ENCODE measurements at places on chromosomes 12 and 14.
A peak's percentile ranks its signal among the peaks of the same experiment; 100 is the strongest.

GRCh38 chr12:101666052-101666728, 31.2 kb upstream of the CHPT1 start:
- DNase-seq: no peak

DNA sequence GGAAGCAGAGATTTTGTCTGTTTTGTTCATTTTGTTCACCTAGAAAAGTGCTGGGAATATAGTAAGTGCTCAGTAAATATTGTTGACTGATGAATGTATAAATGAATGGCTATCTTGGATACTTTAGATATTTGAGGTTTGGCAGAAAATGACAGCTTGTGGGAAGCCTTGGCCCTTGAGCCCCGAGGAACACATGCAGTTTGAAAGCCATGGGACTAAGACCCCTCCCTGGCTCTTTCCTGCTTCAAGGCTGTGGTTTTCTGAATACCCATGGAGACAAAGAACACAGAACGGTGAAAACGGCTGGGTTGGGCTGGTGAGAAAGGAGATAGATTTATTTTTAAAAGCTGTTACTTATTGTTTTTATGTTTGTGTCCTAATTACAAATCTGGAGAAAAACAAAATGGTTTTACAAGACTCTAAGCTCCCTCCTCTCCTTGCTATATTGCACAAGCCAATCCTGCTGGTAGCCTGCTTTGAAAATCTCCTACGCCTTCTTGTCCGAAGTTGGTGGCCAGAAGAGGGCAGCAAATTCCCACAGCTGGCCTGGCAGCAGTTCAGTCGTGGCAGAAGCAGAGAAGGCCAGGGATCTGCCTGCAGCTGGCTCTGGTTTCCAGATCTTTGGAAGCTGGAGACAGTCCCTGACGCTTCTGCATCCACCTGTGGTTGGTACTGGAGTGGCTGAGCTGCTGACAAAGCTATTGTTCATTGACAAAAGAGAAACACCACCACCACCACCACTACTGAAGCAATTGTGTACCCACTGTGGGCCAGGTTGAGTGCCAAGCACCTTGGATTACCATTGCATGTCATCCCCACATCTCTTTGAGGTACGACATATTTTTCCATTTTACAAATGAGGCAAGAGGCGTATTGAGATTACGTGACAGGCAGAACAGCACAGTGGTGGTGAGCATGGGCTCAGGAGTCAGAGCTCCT, 5.2 kb upstream of the KRT85 start:
- peak; percentile 16 for DNase-seq

GRCh38 chr12:117119592-117120198, 20.5 kb upstream of the TESC start:
- DNase-seq: no peak

DNA sequence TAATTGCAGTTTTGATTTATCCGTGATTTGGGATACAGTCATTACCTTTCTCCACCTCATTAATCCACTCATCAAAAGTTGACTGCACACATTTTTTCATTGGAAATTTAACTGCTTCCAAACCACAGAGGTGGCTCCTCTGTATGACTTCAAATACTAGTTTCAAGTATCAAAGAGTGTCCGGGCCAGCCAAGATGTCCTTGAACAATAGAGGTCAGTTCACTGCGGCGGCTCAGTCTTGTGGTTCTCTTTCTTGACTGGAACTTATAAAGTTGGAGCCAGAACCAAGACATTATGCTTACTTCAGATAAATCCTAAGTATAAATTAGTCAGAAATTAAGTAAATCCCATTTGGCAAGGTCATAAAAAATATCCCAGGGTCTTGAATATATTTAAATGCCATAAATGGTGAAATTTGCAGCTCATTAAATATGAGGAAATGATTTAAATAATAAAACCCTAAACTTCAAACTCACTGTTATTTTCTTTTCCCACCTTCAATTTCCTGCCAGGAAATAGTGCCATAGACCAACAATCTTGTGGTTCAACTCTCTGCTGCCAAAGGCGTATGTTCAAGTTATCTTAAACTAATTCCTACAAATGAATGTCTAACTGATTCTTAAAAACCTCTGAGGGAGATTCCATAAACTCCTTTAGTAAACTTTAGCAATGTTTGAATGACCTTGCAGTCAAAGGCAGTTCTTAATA, 360.8 kb downstream of the AEBP2 start:
- DNase-seq: no peak

DNA sequence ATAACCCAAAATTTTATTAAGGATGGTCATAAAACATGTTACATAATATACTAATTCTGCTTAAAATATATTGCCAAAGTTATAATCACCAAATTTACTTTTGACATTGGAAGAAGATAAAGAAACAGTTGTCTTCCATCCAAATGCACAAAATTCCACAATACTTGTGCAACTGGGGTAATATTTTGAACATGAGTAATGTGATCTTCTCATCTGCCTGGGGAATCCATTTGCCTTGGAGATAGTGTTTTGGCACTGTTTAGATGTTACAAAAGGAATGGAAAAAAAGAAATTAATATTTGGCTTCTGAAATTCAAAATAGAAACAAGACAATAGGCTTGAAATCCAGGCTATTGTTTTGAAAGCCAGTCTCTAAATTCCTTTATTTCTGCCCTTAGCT, 9.1 kb downstream of the GPR19 start:
- no peak for DNase-seq

GRCh38 chr14:74954232-74954946, 1.0 kb downstream of the PGF start:
- DNase-seq: no peak

Measured in stimulated activated CD8-positive, alpha-beta memory T cell treated with anti-CD3 and anti-CD28 coated beads, Interleukin-7, amount 100 ng/mL, for 24 hours (primary cell).